Activated CD8-positive, alpha-beta T cell treated with anti-CD3 and anti-CD28 coated beads, Interleukin-2, amount 10 ng/mL, durations not matched to agents 7 days and 5 days (primary cell): ENCODE measurements at places on chromosomes 2 and 18. TPM values are rescaled to one million over a fixed set of nuclear protein-coding genes. Genes with fewer than 3 reads are reported as not detected.

CFC1 gene
- total RNA-seq = not detected

TBR1 gene
- 0.10 TPM for total RNA-seq

DYSF gene
- 3.4 TPM for total RNA-seq

TWIST2 gene
- total RNA-seq = not detected

REG1B gene
- total RNA-seq = not detected

REG1A gene
- not detected for total RNA-seq

UGT1A10 gene
- total RNA-seq = not detected

PMS1 gene
- total RNA-seq = 41.7 TPM

CFAP65 gene
- not detected for total RNA-seq

STK36 gene
- total RNA-seq = 15.2 TPM

LIMS3 gene
- 0.74 TPM for total RNA-seq

BMP10 gene
- total RNA-seq = not detected

SIX2 gene
- not detected for total RNA-seq

RIT2 gene
- total RNA-seq = not detected

SKOR2 gene
- not detected for total RNA-seq

NCKAP1 gene
- total RNA-seq = 0.52 TPM

ATP6V1B1 gene
- total RNA-seq = not detected
